Activated CD4-positive, alpha-beta T cell treated with anti-CD3 and anti-CD28 coated beads for 36 hours (primary cell): ENCODE measurements at places on chromosomes 6 and 20. TPM values are rescaled to one million over a fixed set of nuclear protein-coding genes. Genes with fewer than 3 reads are reported as not detected.

DNA sequence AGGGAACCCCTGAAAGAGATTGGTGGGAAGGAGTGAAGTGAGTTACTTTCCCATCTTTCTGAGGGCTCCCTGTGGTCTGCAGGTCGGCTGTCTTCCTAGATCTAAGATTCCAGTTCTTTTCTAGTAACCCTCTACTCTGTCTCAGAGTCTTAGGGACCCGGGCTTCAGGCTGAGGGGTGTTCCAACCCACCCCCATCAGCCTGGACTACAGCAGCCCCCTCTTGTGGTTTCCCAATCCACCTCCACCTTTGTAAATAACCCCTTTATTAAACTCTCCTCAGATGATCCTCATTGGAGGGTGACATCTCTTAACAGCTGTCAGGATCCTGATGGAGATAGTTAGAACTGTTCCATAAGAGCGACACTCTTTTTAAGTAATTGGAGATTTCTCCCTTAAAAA lies 300.4 kb downstream of the LRFN2 start:
- no peak overlapping the region for H3K27ac ChIP-seq
- DNase-seq, result no peak
- no peaks in the 10 kb centered on the region for H3K4me1 ChIP-seq
- H3K36me3 ChIP-seq, result no peaks in the 10 kb centered on the region
- H3K4me3 ChIP-seq, result no peak overlapping the region

The CCDC170 gene
- total RNA-seq, result not detected

The RSPH9 gene
- not detected for total RNA-seq

The CTAGE9 gene
- 0.21 TPM for total RNA-seq

The EEF1A1 gene
- 15,482 TPM for total RNA-seq

GRCh38 chr20:33578510-33578909 lies 83.6 kb upstream of the C20orf144 start:
- H3K27ac ChIP-seq, result no peak overlapping the region
- peaks cover 13% of the 10 kb centered on the region for H3K4me1 ChIP-seq
- no peak overlapping the region for H3K4me3 ChIP-seq

The DEFB112 gene
- not detected for total RNA-seq

DNA sequence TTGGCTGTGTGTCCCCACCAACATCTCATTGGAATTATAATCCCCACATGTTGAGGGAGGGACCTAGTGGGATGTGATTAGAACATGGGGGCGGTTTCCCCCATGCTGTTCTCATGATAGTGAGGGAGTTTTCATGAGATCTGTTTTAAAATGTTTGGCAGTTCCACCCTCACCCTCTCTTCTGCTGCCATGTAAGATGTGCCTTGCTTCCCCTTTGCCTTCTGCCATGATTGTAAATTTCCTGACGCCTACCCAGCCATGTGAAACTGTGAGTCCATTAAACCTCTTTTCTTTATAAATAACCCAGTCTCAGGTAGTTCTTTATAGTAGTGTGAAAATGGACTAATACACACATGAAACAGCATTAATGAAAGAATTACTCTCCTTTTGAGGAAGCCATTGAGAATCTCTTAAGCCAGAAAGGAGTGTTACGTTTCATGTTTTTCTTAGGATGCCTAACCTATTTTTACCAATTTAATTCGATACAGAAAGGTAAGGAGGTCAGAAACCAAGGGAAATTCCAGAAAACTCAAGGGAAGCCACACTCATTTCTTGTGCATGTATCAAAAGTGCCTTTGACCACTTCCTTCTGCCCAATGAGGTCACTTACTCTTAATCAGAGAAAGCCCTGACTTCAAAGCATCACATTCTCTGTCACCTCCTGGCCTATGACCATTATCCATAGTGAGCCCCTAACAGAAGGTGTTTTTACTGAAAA lies 24.7 kb upstream of the HINT3 start:
- H3K27ac ChIP-seq, result no peak overlapping the region
- no peak for DNase-seq
- H3K4me3 ChIP-seq, result no peak overlapping the region
- H3K36me3 ChIP-seq, result peaks cover 38% of the 10 kb centered on the region
- H3K4me1 ChIP-seq, result peaks cover 14% of the 10 kb centered on the region

- H3K4me1 ChIP-seq, result no peaks in the 10 kb centered on the region
- no peak for DNase-seq
- H3K27ac ChIP-seq, result no peak overlapping the region
- H3K27me3 ChIP-seq, result no peaks in the 10 kb centered on the region
- H3K4me3 ChIP-seq, result no peak overlapping the region
These were observed 729.2 kb upstream of the MARCKS start for GRCh38 chr6:113127786-113128419.

DNA sequence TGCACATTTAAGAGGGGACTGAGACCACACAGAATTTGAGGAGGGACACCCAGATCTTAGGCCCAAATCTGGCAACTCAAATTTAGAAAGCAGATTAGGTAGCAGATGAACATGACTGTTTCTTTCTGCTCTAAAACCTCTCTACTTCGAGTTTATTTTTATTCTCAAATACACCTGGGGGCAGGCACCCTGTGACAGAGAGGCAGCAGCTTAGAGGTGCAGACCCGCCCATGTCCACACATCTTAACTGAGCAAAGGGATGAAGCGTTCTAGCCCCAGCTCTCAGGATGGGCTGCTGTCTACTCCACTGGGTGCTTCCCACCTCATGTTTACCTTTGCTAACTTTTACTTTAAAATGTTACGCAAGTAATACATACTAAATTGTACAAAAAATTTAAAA lies 125.0 kb downstream of the SLC23A2 start:
- no peak for DNase-seq
- H3K27me3 ChIP-seq, result no peaks in the 10 kb centered on the region
- H3K4me1 ChIP-seq, result no peaks in the 10 kb centered on the region
- H3K4me3 ChIP-seq, result no peak overlapping the region
- peaks cover 29% of the 10 kb centered on the region for H3K36me3 ChIP-seq

DNA sequence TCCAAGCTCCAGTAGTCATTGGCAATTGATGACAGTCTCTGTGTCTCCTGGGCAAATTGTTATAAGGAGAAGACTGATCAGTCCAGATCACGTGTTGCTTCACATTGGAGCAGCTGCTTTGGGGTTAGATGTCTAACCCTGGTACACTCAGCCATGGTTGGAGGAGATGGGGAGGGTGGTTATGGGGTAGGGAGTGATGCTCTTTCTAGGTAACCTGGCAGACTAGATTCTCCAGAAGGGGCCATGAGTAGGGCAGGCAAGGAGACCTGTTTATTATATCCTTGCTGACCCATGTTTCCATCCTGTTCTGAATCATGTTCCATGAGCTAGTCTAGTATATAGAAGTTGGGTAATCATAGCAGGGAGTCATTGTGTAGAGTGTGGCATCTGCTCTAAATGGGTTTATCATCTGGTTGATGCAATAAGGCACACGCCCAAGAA lies 50.8 kb upstream of the BACH2 start:
- no peak overlapping the region for H3K4me3 ChIP-seq
- H3K36me3 ChIP-seq, result peaks cover 6% of the 10 kb centered on the region
- DNase-seq, result peak; percentile 53
- H3K4me1 ChIP-seq, result peaks cover 46% of the 10 kb centered on the region

The CTSZ gene
- 26.6 TPM for total RNA-seq

- peaks cover 7% of the 10 kb centered on the region for H3K27me3 ChIP-seq
- no peak overlapping the region for H3K27ac ChIP-seq
- H3K4me1 ChIP-seq, result no peaks in the 10 kb centered on the region
- H3K36me3 ChIP-seq, result no peaks in the 10 kb centered on the region
- H3K4me3 ChIP-seq, result no peak overlapping the region
These were observed 175.4 kb upstream of the KCNQ5 start for GRCh38 chr6:72446430-72446829.

GRCh38 chr6:149443411-149444181 lies 41.2 kb downstream of the ZC3H12D start:
- H3K4me3 ChIP-seq, result no peak overlapping the region
- peaks cover 8% of the 10 kb centered on the region for H3K36me3 ChIP-seq
- DNase-seq, result peak; percentile 43

GRCh38 chr20:35504751-35505150 lies 24.7 kb downstream of the C20orf173 start:
- no peak overlapping the region for H3K27ac ChIP-seq
- H3K27me3 ChIP-seq, result no peaks in the 10 kb centered on the region
- peaks cover 19% of the 10 kb centered on the region for H3K4me1 ChIP-seq
- H3K4me3 ChIP-seq, result no peak overlapping the region
- DNase-seq, result no peak

DNA sequence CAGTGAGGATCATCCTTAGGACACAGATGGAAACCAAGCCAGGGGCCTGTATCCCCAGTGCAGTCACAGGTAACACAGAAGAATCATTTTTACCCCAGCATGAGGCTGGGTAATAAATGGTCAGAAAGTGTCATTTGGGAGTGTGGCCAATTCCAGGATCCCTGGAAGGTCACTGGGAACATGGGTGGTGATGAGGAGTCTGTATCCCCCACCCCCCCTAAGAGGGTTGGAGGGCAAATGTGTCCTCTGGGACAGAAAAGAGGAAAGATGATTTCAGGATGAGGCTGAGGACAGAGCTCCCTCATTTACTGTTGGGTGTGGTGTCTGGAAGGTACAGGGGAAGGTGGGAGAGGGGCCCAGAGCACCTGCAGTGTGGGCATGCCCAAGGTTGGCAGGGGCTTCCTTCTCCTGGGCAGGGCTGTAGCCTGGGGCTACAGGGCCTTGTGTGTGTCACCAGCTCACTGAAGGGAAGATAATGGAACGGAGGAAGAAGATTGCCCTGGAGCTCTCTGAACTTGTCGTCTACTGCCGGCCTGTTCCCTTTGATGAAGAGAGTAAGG lies 34.5 kb downstream of the PLCG1 start:
- peak overlapping the region; percentile 62 for H3K27ac ChIP-seq
- H3K36me3 ChIP-seq, result peaks cover 68% of the 10 kb centered on the region

DNA sequence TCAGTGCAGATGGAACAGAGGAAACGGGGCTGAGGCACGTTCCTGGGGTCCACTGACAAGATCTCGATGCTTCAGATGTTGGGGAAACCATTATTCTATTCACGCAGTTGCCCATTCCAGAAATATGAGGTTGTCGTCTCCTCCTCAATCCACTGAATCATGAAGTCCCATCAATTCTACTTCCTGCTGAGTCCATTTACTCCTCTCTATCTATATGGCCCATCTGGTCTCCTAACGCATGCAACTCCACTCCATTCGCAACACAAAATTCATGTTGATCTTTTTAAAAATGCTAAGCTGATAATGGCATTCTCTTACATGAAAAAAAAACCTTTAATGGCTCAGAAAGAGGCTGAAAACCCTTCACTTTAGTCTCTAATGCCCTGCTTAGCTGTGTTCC lies 37.5 kb downstream of the MAP3K5 start:
- H3K27me3 ChIP-seq, result no peaks in the 10 kb centered on the region
- DNase-seq, result no peak
- no peaks in the 10 kb centered on the region for H3K36me3 ChIP-seq
- H3K4me3 ChIP-seq, result no peak overlapping the region
- H3K27ac ChIP-seq, result no peak overlapping the region
- H3K4me1 ChIP-seq, result peaks cover 59% of the 10 kb centered on the region

The DLK2 gene
- 2.0 TPM for total RNA-seq

DNA sequence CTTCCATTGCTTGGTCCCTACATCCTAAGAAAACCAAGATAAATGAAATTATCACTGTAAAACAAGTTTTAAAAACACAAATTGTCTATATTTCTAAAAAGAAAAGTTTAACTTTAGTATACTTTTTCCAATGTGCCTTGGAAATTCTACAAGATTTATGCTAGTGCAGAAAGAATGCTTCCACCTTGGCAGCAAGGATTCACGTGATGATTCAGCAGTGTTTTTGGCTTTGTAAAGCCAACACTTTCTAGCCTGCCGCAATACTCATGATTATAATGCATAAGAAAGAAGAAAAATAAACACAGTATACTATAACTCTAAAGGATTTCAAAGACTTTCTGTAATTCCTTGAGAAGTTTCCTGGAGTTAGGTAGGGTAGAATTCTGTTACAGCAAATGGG lies 442.7 kb downstream of the TENT5A start:
- no peak for DNase-seq
- no peak overlapping the region for H3K4me3 ChIP-seq
- H3K27me3 ChIP-seq, result no peaks in the 10 kb centered on the region
- H3K4me1 ChIP-seq, result no peaks in the 10 kb centered on the region

DNA sequence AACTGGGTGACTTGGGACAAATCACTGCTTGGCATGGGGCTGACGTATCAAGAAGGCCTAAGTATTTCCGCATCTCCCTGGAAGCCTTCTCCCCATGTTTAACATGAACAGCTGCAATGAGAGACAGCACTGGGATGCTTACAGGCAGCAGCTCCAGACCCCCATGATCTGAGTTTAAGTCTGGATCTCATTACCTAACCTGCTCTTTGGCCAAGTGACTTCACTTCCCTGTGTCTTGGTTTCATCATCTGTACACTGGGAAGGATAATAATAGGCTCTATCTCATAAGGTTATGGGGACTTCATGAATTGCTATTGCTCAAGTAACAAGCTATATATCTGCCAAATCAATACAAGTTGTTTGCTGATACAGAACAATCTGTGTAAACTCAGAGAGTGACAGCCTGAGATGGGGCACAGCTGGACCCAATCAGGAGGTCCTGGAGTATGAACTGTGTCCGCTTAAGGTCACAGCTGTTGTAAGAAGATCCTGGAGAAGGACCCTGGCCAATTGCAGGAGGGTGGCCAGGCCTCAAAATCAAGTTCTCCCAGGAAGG lies 56.0 kb downstream of the TGM2 start:
- no peak for DNase-seq
- no peaks in the 10 kb centered on the region for H3K36me3 ChIP-seq
- H3K4me3 ChIP-seq, result no peak overlapping the region
- H3K27me3 ChIP-seq, result no peaks in the 10 kb centered on the region

The PDYN gene
- not detected for total RNA-seq

- no peaks in the 10 kb centered on the region for H3K36me3 ChIP-seq
- H3K27ac ChIP-seq, result no peak overlapping the region
- H3K27me3 ChIP-seq, result peaks cover 14% of the 10 kb centered on the region
- no peaks in the 10 kb centered on the region for H3K4me1 ChIP-seq
- DNase-seq, result peak; percentile 9
These were observed 121.4 kb upstream of the LY86 start for GRCh38 chr6:6466967-6467761.

- peak; percentile 23 for DNase-seq
- H3K27ac ChIP-seq, result no peak overlapping the region
- no peak overlapping the region for H3K4me3 ChIP-seq
These were observed 328.5 kb upstream of the PRDM1 start for GRCh38 chr6:105757512-105758200.

GRCh38 chr6:28789553-28790083 lies 134.2 kb downstream of the TRIM27 start:
- peak overlapping the region; percentile 6 for H3K27ac ChIP-seq
- H3K4me1 ChIP-seq, result peaks cover 15% of the 10 kb centered on the region
- peak; percentile 67 for DNase-seq
- H3K4me3 ChIP-seq, result peak overlapping the region; percentile 66

GRCh38 chr20:53662595-53662994 lies 69.0 kb upstream of the ZNF217 start:
- no peak for DNase-seq
- peaks cover 49% of the 10 kb centered on the region for H3K4me1 ChIP-seq
- no peaks in the 10 kb centered on the region for H3K36me3 ChIP-seq

The CD40 gene
- total RNA-seq, result 5.1 TPM

- H3K27me3 ChIP-seq, result no peaks in the 10 kb centered on the region
- peaks cover 17% of the 10 kb centered on the region for H3K4me1 ChIP-seq
- H3K36me3 ChIP-seq, result peaks cover 3% of the 10 kb centered on the region
- DNase-seq, result peak; percentile 42
These were observed 28.1 kb downstream of the SNRNP48 start for GRCh38 chr6:7617801-7618764.

- no peak within 1 kb of the TSS for H3K27ac ChIP-seq
- peaks cover 60% of the 10 kb centered on the region for H3K27me3 ChIP-seq
- H3K4me3 ChIP-seq, result no peak within 1 kb of the TSS
- no peaks in the 10 kb centered on the region for H3K4me1 ChIP-seq
- no peak for DNase-seq
These were observed at the start of gene LAMP5 for GRCh38 chr20:9514461-9515213. TSS of gene LAMP5 (plus strand) at chr20:9514590. CDS start at chr20:9514853, 263 bp downstream.
